DMS53 (cell line): ENCODE measurements at places on chromosomes 3 and 15.

GRCh38 chr3:50806806-50807205 is 132.1 kb downstream of the DOCK3 start:
- peak; percentile 18 for DNase-seq

DNA sequence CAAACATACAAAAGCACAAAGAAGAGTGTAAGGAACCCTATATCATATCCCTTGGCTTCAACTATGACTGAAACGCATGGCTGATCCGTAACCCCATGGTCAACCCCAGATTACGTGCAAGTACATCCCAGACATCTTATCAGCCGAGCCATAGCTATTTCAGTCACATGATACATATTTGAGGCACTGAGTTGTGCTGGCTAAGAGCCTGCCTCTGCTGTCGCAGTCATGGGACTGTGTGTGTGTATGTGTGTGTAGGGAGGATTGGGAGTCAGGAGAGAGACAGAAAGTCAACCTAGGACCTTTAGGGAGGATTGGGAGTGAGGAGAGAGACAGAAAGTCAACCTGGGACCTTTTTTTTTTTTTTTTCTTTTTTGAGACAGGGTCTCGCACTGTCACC is 8.4 kb downstream of the ST6GAL1 start:
- no peak for DNase-seq

GRCh38 chr15:47429376-47429775 is 287.9 kb upstream of the SEMA6D start:
- no peak for DNase-seq

- no peak for DNase-seq
Observed at GRCh38 chr3:37622999-37623883, 238.4 kb upstream of the CTDSPL start.

DNA sequence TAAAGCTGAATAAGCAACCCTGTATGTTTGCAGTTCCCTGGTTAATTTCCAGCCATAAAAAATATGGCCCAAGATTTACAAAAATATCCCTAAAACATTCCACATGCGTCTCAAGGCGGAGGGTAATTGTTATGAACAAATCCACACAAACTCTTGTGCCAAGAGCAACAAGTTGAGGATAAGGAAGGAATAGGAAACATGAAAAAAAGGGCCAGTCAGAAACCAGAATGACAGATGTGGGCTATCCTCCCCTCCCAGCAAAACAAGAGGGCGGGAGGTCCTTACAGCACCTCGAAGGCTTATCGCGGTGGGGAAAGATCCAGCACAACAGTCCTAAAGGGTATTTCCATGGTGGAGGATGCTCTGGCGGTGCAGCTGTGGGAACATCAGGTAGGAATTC is 155.6 kb upstream of the HES1 start:
- no peak for DNase-seq

- DNase-seq, result no peak
Observed at GRCh38 chr15:84836844-84837243, 19.7 kb downstream of the ALPK3 start.

DNA sequence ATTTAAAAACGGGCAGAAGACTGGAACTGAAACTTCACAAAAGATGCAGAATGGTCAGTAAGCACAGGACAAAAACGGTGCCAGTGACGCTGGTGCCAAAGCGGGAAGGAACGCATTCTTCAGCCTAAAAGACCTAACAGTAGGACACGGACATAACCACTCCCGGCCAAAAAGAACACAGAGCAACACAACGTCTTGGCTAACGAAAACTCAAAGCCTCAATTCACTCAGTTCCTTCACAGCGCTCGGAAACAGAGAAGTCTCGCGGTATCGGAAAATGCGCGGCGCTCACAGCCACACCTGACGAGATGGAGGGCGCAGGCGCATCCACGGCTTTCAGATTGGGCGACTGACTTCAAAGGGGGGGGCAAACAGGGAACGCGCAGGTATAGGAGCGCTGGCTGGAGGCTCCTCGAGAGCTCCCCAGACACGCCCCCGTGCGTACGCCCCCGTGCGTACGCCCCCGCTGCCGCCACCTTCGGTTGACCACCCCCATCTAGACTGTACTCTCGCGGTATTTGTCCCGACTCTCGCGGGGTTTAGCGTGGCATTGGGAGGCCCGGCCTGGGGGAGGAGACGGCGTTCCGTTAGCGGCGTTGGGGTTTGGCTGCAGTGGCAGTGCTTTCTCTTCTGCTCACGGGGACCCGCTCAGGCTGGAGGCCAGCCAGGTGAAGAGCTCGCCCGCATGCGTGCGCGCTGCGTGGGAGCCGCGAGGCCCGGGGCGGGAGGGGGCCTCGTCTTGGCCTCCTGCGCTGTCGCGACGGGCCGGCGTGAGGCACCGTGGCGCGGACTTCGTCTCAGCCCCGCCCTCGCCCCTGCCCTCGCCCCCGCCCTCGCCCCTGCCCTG is at the start of gene NKTR:
TSS of gene NKTR (plus strand) at position 576 of the 847 bp plus-strand sequence. CDS start 321 bp downstream, outside the sequence.
- DNase-seq, result peak; percentile 95

DNA sequence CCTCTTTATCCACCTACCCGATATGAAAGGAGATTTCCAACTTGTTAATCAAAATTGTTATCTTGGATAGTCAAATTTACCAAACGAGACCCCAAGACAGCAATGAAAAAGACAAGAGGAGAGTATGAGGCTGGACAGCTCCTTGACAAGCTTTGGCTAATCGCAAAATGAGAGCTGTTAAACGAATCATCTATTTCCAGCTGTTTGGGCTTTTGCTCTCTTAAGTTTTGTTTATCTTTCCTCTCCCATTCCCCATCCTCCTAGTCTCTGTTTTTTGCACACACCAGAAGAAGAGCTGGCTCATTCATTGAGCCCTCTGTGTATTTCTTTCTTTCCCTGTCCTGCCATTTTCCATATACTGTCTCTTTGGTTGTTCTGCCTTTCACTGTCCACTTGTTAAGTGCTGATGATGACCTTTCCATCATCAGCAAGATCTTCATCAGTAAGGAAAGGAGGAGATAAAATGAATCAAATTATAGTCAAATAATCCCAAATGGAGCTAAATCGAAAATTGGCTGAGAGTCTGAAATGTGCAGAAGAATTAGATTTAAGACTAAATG is 161.6 kb downstream of the SLC9A9 start:
- no peak for DNase-seq

GRCh38 chr3:69521286-69521685 is 135.4 kb upstream of the FRMD4B start:
- DNase-seq, result no peak

GRCh38 chr3:111956995-111957734 is 21.7 kb upstream of the ABHD10 start:
- no peak for DNase-seq

DNA sequence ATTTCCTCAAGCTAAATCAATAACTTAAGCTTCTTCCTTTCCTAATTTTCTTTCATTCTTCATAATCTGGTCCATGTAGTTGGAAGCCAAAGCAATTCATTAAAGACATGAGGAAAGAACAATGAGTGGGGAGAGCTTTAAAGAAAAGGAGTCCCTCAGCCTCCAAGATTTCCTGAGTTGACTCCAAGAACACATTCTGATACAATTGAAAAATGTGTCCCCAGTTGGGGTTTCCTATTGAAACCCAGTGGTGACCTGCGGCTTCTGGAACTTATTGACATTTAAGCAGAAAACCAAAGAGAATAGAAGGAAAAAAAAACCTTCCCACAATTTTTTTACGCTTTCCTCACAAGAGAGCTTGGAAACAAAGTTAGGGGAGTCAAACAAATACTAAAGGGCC is 37.0 kb downstream of the ATP8B4 start:
- no peak for DNase-seq

DNA sequence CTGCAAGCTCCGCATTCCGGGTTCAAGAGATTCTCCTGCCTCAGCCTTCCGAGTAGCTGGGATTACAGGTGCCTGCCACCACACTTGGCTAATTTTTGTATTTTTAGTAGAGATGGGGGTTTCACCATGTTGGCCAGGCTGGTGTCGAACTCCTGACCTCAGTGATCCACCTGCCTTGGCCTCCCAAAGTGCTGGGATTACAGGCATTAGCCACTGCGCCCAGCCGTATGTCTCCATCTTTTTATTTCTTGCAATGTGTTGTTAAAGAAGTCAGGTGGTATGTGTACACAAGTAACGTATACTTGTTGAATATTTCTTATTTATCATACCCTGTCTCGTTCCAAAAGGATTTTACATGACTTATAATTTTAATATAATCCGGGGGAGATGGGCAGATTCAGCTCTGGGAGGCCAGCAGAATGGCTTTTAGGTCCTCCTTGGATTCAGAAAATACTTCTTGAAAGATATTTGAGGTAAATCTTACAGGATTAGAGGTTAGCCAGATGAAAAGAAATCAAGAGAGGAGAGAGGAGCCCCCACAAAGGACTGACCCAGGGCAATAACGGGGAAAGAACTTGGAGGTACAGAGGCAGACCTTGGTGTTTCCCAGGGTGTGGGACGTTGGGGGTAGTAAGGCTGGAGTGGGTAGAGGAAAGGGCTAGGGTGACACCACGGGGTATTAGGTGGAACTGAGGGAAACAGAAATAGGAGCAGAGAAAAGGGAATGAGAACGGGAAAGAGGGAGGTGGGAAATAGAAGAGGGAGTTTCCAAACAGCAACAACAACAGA is 27.2 kb upstream of the MUC20 start:
- no peak for DNase-seq

DNA sequence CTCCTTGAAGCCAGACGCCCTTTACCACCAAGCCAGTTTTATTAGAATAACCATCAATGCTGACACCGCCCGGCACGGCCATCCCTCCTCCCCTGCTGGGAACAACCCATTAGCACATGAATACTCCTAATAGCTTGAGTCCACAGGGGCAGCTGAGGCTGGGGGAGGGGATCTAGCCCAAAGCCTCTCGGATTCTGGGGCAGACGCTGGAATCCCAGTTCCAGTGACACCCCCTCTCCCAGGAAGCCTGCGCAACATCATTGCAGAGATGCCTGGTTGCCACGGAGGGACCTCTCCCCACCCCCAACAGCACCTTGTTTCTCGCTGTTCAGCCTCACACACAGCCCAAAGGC is 1.2 kb upstream of the LINGO1 start:
- DNase-seq, result no peak

DNA sequence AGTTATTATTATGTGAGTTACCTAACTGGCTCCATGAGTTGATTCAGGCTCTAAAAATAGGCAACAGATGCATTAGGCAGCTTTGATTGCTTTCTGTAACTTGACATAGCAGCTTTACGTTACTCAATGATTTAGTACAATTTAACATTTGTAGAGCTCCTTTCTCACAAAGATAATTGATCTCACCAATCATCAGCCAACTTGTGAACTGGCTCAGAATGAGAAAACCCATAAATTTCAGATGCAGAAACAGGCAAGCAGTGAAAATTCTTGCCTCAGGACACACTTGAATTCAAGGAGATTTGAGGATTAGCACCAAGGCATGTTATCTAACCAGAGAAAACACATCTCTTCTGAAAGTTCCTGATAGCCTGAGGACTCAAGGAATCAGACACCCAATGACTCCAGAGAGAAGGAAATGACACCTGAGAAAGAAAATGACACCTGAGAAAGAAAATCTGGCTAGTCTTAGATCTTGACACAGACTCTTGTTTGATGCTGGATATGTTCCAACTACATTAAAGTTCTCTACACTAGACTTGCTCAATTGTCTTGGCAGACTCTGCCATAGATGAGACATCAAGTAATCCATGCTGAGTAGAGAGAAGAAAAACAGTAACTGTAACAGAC is 315.1 kb upstream of the CBLB start:
- no peak for DNase-seq

DNA sequence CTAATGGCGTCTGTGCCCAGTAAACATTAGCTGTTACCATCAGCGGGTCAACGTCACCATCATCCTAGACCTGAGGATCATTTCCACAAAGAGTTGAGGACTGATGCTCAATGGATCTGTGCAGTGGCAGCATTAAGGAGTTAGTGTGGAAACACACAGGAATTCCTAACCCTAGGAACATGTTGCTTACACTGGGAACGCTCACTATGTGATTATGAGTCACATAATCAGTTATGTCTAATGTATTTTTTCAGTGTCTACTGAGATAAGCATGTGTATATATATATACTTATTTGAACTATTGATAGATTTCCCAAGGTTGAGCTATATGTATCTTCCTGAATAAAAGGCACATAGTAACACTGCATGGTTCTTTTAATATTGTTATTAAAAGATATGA is 19.0 kb downstream of the ARNT2 start:
- no peak for DNase-seq
